ENCODE measurements at places on chromosomes 2 and 18. TPM values are rescaled to one million over a fixed set of nuclear protein-coding genes. Genes with fewer than 3 reads are reported as not detected.

The IL36RN gene
- not detected for total RNA-seq

The ABCB11 gene
- total RNA-seq: 68.5 TPM

The DSG4 gene
- total RNA-seq: not detected

The ATAD2B gene
- 11.1 TPM for total RNA-seq

The SLC30A3 gene
- total RNA-seq: not detected

The FOXD4L1 gene
- total RNA-seq: 0.10 TPM

The PAX3 gene
- total RNA-seq: not detected

The EVA1A gene
- total RNA-seq: 84.3 TPM

The PLGLB2 gene
- 254 TPM for total RNA-seq

The KLHL30 gene
- 0.10 TPM for total RNA-seq

The AGPS gene
- total RNA-seq: 31.0 TPM

The TWIST2 gene
- not detected for total RNA-seq

DNA sequence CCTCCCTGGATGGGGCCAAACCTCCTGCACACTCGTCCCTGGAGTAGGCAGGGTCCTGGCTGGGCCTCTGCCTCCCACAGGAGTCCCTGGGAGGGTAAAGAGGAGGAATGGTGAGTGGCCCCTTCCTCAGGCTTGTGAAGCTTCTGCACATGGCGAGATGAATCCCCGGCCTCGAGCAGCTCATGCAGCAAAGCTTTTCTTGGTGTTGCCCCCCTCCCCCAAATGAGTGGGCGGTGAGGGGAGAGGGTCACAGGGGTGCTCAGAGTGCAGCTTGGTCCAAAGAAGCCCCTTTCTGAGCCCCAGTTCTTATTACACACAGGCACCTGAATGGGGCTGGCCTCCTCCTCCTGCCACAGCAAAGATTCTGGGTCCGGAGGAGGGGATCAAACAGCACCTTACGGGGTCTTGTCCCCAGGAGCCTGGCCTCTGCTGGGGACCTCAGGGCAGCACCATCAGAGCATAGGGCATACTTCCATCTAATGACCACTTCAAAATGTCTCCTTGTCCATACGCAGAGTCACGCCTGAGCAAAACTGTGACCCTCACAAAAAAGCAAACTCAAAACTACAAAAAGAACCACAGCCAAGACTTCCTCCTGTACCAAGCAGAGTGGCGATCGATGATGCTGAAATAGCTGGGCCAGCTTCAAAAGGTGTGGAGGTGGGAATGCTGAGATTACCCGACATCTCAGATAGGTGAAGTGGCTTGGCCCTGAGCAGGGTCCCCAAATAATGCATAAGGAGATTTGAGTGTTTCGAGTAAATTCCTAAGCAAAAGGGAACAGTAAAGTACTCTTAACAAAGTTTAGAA, 148.4 kb upstream of the TWIST2 start:
- no peak for DNase-seq

GRCh38 chr2:233248999-233249398, 2.5 kb upstream of the ATG16L1 start:
- no peak for DNase-seq

GRCh38 chr2:219289537-219290361, 10.6 kb downstream of the DNAJB2 start:
- DNase-seq: no peak

DNA sequence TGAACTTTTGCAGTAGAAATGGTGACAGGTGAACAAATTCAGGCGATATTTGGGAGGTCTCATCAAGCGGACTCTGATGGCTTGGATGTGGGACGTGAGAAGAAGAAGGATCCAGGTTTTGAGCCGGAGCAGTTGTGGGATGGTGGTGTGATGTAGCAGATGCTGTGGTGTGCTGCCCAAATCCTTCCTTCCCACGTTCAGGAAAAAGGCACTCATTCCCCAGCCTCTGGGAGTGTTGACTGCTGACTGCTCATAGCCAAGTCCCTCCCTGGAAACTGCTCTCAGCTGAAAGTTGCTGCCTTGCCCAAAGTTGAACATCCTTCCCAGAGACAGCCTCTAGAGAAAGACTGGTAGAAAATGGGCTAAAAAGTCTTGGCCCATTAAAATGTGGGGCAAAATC, 890.3 kb upstream of the ACVR2A start:
- no peak for DNase-seq

DNA sequence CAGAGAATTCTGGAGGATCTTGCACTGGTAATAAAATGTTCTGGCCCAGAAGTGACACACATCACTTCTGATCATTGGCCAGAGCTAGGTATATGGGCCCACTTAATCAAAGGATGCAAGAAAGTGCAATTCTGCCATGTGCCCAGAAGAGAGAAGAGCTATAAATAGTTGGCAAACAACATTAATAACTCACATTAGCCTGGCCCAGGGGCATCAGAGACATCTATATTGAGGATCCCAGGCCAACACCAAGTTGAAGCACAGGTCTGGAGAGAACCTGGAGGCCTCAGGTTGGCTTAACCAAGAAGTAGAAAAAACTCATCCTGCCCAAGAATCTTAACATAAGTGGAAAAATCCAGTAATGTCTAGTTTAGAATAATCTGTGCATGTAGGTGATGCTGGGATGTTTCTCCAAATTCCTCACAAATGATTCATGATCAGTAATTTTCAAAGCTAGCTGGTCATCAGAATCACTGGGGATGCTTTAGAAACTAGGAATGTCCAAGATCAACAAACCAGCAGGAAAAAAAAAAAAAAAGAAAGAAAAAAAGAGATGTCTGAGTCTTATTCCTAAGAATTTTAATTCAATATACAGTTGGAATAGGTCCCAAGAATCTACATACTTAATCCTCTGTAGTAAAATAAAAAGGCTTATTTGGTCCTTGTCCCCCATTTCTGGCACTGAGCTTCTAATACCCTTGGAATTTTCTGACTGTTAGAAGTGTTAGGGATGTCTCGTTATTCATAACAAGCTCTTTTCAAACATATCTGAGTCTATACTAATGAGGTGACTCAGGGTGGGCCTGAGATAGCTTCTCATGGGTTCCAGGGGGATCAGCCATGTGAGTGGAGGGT, 35.0 kb upstream of the EVA1A start:
- DNase-seq: no peak

- no peak for DNase-seq
Measured at GRCh38 chr2:139685090-139685983, 905.1 kb upstream of the NXPH2 start.

DNA sequence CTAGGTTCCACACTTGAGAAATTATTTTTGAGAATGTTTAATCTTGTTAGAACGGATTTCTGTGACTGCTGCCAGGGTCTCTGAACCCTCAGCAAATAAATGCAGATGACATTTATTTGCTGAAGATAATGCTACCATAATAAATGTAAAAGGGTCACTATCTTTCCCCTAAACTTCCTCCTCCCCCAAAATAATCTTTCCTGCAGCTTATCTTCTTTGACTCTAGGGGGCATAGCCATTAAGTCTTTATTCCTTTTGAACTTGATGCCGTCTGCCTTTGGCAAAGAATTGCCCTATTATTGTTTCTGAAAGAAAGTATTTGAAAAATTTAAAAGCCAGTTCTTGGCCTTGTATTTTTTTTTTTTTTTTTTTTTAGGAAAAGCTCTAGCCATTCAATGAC, 63.6 kb upstream of the ACSL3 start:
- no peak for DNase-seq

- no peak for DNase-seq
Measured at GRCh38 chr2:27347641-27348040, 8.9 kb downstream of the GTF3C2 start.

GRCh38 chr2:232139171-232139594, 177.7 kb downstream of the DIS3L2 start:
- DNase-seq: no peak

- no peak for DNase-seq
Measured at GRCh38 chr18:32112826-32113225, 21.2 kb downstream of the RNF138 start.

DNA sequence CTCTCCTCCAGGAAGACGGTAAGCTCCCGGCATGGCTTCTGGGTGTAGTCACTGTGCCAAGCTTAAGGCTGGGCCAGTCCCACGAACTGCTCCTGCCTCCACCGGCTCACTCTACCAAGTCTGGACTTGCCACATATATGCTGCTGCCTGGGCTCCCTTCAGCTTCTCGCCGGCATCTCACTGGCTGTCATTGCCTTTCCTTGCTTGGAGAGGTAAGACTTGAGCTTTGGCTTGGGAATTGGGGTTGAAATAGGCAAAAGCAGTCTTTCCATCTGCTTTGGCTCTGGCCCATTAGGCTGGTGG, 481.0 kb downstream of the TGIF1 start:
- no peak for DNase-seq

DNA sequence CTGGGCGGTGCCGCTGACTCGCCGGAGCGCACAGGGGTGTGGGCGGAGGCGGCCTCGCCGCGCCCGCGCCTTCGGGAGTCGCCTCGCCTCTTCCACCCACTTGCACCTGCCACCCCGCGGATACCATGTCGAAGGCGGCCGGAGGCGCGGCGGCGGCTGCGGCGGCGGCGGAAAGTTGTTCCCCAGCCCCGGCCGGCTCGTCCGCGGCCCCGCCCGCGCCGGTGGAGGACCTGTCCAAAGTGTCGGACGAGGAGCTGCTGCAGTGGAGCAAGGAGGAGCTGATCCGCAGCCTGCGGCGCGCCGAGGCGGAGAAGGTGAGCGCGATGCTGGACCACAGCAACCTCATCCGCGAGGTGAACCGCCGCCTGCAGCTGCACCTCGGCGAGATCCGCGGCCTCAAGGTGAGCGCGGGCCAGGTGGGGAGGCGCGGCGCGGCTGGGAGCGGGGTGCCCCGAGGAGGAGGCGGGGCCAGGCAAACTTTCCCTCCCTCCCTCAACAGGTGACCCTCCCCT, 766 bp downstream of the CCDC85A start:
- DNase-seq: no peak

DNA sequence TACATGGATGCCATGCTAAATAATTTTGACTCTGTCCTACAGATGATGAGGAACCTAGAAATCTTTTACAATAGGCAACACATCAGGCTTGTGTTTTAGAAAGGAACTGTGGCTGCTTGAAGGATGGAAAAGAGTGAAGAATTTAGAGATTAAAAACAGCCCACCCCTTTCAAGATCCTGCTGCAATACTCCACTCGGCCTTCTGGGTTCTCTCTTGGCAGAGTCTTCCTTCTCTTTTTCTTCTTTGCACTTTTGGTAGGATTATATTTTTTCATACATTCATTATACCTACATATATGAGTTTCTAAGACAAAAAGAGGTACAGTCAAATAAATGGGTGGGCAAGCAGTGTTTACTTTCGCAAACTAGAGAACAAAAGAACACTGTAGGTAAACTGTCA, 474.3 kb downstream of the ERBB4 start:
- DNase-seq: no peak

GRCh38 chr18:68417166-68417799, 297.6 kb downstream of the TMX3 start:
- no peak for DNase-seq

DNA sequence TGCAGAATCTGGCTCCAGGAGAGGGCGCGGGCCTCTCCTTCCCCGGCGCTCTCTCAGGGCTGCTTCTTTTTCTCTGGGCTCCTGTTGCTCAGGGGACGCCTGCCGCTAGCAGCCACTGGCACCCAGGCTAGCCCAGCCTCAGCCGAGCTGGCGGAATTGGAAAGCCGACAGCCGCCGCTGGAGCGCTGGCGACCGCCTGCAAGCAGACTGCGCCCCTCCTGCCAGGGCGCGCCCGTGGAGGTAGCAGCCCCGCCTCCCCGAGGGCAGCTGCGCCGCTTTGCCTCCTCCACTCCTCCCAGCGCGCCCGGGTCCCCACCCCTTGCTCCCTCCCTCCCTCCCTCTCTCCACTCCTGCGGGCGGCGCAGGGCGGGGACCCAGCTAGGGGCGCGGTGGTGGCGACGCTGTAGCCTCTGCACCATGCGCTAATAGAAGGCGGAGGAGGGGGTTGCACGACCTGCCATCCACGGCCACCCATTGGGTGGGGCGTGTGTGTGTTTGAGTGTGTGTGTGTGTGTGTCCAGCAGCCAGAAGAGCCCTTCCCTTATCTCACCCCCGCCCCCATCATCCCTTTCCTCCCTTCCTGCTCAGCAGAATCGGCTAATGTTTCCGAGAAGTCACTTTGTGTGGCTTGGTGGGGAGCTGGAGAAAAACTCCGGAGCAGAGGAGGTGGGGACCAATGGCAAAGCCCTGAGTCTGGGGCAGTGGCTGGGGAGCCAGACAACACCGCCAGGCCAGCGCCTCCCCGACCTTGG, at the start of gene SCN9A:
Gene SCN9A (minus strand): TSS at position 209 of the 752 bp plus-strand sequence. CDS start 64,188 bp downstream, outside the sequence.
- DNase-seq: peak; percentile 79

DNA sequence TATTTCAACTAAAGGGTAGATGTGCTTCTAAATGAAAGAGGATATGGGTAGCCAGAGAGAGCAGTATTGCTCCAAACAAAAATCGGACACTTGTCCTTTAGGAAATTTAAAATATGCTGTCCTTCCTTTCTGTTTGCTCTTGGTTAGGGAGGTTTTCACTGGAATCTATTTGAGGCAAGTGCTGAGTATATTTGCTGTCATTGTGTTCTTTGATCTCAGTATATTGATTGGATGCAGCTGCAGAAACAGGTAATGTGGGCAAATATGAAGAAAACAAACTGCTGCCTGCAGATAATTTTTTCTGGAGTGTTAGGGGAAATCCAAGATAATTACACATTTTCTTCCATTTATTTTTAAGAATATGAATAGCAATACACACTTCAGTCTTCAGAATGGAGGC, 410.2 kb downstream of the NCKAP5 start:
- no peak for DNase-seq

- no peak for DNase-seq
Measured at GRCh38 chr18:2823202-2823601, 23.6 kb upstream of the EMILIN2 start.

DNA sequence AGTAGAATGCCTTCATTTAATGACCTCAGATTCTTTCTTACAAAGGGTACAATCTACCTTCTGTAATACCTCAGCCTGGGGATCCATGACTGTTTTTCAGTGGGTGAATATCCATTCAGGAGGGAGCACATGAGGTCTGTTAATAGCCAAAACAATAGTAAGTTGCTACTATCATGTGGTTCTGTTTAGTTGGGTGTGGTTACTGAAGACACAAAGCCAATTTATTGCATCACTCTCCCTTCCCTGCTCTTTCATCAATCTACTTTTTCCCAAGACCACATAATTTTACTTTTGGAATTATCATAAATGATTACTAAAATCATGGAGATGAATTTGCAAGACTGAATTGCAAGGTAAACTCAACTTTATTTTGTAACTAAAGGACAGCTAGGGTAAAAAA, 254.2 kb downstream of the GALNT13 start:
- no peak for DNase-seq

GRCh38 chr18:55001394-55002024, 42.2 kb upstream of the CCDC68 start:
- no peak for DNase-seq

GRCh38 chr2:155393406-155393805, 694.9 kb downstream of the KCNJ3 start:
- DNase-seq: no peak

GRCh38 chr2:127061375-127062273, 45.3 kb downstream of the BIN1 start:
- no peak for DNase-seq

DNA sequence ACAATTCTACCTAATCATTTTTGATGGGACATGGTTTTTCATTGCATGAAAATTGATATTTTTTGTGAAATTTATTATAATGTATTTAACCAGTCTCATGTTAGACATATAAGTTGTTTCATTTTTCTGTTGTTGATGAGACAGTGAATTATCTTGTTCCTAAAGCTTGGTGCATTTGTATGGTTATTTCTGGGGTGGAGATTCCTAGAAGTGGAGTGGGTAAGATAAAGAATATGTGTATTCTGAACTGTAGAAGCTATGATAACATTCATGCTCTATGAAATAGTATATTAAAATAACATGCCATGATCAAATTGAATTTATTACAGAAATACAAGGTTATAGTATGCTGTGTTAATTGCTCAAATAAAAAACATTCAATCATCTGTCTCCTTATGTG, 69.2 kb downstream of the BOLA3 start:
- no peak for DNase-seq

- DNase-seq: no peak
Measured at GRCh38 chr2:50395605-50396297, 636.2 kb downstream of the NRXN1 start.

All from left lobe of liver (tissue), 2 donors.